ENCODE measurements at places on chromosomes 5 and 9.
A peak's percentile ranks its signal among the peaks of the same experiment; 100 is the strongest.

- no peak for DNase-seq
These were observed 16.7 kb downstream of the ANXA6 start for GRCh38 chr5:151140686-151141459.

GRCh38 chr5:76641514-76642120, 18.4 kb upstream of the F2RL2 start:
- peak; percentile 71 for DNase-seq

- no peak for DNase-seq
These were observed 9.7 kb upstream of the SLC36A2 start for GRCh38 chr5:151357097-151357496.

- DNase-seq, result no peak
These were observed 1578.2 kb upstream of the WWC1 start for GRCh38 chr5:166713295-166713694.

- DNase-seq, result peak; percentile 19
These were observed 3.3 kb upstream of the LSM11 start for GRCh38 chr5:157740229-157740610.

- no peak for DNase-seq
These were observed 112.5 kb upstream of the TBC1D2 start for GRCh38 chr9:98367923-98368322.

DNA sequence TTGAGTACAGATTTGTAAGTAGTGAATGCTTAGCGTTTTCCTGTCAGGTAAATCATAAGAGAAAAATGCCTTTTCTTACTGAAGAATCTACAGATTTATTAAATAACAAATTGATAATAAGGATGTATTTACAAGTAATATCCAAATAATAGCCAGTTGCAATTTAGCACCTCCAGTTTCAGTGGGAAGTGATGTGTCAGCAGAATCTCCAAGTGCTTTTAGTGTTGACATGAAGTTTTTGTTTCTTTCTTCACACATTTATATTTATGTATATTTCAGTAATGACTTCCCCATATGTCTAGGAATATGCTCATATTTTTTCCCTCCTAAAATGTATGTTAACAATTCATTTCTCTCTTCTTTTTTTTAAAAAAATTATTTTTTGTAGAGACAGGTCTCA, 229.9 kb upstream of the GRIN3A start:
- DNase-seq, result no peak

DNA sequence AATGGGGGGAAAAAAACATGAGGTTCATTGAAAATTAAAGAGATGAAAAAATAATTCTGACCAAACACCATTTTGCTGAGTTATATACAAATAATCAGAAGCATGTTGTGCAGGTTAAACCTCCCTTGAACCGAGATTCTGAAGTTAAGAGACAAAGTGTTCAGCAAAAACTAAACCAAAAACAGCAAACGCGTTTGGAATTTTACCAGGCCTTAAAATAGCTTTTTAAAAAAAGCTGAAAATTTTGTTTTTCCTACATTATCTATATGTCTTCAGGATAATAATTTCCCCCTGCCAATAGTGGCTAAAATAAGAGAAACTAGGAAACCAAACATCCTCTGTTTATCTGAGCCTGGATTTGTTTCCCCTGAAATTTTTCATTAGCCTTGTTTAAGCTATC, 191.7 kb upstream of the DAPK1 start:
- DNase-seq, result no peak

GRCh38 chr5:62376064-62376463, 27.6 kb downstream of the DIMT1 start:
- DNase-seq, result peak; percentile 21

DNA sequence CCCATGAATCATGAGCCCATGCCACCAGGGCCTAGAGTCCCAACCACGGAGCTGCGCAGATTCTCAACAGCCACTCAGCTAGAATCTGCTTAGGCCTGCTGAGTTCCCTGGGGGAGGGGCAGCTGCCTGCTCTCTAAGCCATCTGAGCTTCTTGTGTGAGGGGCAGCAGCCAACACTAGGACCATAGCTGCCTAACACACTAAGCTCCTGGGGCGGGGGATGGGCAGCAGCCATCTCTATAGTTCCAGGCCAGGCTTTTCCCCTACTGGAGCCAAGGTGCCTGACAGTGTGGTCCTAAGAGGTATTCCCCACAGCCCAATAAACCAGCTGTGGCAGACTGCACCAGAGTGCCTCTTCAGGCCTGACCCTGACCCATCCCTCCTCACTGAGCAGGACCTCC, 255.9 kb upstream of the ACO1 start:
- no peak for DNase-seq

DNA sequence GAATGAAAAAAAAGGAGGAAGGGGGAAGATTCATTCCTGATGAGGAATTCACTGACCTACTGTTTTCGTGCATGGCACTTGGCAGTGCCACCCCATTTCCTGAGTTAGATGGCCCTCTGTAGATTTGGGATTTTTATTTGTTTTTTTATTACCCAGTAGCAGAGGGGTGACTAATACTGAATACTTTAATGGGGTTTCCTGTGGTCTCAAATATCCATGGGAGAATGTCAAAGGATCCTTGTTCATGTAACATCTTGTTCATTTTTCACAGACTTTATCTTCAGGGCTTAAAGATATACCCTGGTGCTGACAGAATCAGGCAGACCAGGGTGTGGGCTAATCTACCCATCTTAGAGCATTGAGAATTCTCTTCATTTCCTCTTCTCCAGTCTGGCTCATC, 93.0 kb downstream of the MAMDC2 start:
- DNase-seq, result no peak

GRCh38 chr5:96427824-96428223, 5.2 kb downstream of the PCSK1 start:
- no peak for DNase-seq

DNA sequence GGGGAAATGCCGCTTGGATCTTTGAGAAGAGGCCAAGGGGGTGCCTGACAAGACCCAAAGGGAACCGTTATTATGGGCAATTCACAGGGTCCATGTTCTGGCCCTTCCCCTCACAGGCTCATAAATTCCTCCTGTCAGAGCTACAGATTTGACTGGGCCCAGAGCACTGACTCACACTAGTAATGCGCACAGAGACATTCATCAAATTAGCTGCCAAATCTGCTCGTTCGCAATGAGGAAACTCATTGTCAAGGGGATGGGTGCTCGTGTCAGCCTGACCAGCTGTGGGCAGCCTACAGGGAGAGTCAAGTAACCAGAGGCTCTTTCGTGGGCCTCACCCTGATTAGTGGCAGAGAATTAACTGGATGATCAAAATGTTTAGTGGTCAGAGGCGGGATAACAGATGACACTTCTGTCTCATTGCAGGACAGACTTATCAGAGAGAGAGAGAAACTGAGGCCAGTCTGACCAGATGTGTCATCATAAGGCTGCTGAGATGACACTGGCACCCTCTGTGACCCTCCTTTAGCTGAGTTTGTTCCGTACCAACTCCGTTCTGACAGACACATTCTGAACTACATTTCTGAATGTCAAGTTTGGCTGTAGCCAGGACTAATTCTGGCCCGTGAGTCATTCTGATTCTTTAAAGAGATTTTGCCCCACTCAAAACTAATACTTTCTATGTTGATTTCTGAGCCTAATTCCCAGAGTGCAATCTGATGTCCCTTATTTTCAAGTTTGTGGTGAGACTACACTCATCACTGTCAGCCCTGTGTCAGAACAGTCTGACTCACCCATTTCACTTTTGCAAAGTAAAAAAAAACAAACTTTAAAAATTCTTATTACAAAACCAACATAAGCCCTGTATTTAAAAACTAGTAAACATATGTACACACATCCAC, 377.1 kb downstream of the ACTL7B start:
- no peak for DNase-seq

- no peak for DNase-seq
These were observed 25.8 kb upstream of the MED10 start for GRCh38 chr5:6404129-6404528.

DNA sequence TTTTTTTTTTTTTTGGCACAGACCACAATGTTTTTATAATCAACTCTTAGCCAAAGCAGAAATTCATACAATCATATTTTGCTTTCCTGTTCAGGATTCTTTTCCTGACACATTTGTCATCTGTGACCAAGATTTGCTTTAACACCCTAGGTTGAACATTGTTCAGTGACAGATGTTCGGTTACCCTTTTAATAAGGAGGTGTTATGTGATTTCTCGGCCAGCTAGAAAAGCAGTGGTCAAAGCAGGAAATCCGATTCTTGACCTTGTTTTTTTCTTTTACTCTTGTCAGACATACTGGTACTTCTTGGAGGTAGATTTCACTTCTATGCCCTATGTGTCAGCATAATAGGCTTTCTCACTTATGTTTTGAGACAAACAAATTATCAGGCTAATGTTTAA, 335.3 kb upstream of the ACTBL2 start:
- no peak for DNase-seq

GRCh38 chr5:32190095-32190494, 16.0 kb upstream of the GOLPH3 start:
- no peak for DNase-seq

DNA sequence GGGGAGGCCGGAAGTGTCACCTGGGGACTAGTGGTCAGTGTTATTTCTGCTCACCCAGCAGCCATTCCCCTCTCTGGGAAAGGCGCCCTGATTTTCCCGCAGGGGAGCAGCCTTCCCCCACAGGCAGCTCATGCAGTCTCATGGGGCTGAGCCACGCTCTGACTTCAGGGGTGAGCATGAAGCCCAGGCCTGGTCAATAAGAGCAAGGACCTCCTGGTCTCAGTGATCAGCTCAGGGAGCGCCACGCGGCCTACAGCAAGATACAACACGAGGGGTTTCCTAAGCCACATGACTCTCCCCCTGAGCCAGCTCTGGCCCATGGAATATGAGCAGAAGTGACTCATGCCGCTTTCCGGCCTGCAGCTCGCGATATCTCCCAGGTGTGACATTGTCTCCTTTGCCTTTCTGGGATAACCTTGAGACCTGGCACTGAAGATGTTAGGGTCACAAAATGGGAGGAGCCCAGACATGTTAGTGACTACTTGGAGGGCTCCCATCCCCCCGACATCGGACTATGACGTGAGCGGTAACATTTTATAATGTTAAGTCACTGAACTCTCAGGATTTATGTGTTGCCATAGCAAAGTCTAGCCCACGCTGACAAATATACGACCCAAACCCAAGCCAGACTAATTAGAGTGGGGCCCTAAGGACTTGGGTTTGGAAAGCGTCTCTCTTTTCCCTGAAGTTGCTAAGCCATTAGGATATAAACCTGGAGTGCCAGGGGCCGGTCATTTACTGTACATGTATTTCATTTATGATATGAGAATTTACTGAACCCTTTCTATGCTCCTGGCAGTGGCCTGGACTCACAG, 46.5 kb upstream of the GFPT2 start:
- no peak for DNase-seq

- DNase-seq, result no peak
These were observed 110.6 kb upstream of the ALDH1B1 start for GRCh38 chr9:38281917-38282316.

GRCh38 chr5:58458141-58458742, 1.6 kb downstream of the PLK2 start:
- DNase-seq, result no peak

DNA sequence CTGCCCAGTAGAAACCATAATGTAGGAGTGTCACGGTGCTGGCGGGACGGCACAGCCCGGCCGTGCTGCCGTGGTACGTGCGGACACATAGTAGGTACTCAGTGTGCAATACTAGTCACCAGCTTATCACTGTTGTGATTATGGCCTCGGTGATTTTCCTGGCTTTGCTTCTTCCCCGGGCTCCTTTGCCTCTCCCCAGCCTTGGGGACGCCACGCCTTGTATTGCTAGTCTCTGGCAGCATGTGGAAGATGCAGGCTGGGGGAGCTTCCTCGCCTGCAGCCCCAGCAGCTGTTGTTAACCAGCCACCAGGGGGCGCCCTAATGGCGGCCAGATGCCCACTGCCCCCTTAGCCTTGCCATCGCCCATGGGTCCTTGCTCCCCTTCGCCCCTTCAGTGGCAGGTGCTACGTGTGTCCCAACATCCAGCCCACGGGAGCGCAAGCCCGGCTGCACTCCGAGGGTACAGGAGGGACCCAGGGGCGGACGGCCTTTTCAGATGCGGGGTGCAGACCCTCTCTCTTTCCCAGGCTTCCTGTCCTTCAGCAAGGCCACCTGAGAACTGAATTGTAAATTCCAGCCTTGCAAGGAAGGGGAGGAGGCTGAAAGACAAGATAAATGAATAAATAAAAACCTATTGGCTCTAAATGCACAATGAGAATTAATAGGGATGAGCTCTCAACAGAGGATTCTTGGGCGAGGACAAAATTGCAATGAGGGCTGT, 8.0 kb downstream of the NTNG2 start:
- peak; percentile 29 for DNase-seq

DNA sequence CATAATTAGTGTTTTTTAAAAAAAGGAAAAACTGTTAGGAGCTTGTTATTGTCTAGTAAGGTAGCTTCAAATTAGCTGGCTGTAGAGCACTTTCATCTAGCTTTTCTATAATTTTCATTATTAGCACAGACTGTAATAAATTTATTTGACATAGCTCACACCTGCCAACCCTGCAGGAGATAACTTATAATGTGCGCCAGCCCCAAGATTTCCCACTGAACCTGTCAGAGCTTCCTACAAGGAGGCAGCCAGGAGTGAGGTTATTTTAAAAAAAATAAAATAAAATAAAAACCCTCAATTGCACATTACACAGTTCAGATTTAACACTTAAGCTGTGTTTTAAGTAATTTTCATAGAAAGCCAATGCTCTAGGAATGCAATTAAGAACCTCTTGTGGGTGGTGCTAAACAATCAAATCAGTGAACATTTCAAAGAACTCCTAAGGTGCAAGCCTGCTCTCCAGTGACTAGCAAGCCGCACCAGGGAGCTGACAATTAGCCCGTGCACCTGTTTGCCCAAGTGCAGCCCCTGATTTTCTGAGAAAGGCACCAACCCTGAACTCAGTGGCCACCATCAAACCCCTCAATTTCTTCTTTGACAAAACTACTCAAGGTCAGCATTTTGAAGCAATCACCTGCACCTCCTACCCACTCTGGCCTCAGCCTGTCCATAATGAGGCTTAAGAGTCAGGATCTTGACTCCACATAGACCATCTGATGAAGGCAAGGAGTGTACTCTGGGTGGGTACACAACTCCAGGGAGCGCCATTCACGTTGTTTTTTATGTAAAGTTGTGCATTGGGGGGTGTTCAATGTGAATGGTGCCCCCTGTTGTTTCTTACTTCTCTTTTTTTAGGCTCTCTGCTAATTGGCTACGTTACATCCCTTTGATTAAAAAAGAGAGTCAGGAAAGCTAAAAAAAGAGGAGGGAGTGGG, 385.3 kb upstream of the WWC1 start:
- no peak for DNase-seq

DNA sequence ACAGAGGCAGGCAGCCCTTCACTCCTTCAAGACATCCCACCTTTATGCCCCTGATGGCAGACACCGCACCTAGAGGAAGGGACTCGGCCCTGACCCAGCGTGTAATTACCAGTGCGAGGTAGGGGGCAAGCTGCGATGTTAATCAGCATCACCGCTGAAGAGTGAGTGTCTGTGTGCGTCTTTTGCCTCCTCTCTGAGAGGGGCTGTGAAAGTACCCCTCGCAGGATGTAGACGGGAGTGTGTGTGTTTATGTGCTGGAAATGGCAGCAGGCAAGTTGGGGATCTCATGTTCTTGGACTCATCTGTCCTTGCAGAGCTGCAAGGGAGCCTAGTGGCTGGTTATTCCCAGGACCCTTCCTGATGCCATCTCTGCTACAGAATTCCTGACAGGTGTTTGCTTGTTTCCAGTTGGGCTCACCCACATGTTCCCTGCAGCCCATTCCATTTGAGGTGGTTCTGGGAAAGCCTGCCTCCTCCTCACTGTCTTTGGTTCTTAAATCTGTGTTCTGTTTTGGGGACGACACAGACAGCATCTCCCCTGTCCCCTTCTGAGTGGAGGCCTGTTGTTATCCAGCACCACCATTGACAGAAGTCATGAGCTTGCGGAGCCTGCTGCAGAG, 70.5 kb downstream of the ZNF618 start:
- no peak for DNase-seq

GRCh38 chr9:135490980-135491464, 9.5 kb upstream of the MRPS2 start:
- no peak for DNase-seq

- DNase-seq, result no peak
These were observed 83.3 kb downstream of the PRRT1B start for GRCh38 chr9:131628459-131629225.

Measured in HCT116 (cell line).